ENCODE measurements at places on chromosomes 2 and 18.

DNA sequence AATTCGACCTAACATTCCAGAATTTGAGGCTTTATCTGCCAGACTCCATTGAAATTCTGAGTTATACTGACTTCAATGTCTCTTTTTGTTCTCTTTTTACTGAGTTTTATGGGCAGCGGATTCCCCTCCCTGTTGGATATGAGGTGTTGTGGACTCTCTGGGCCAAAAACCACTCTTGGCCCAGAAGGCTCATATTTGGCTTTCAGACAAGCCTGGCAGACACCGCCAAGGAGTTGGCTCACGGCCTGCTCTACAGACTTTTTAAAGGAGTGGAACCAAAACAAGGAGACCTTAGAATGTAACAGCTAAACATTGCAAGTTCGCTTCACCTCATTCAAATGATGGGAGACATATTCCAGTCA, 206.4 kb upstream of the NCKAP5 start:
- no peak for DNase-seq

GRCh38 chr18:23592911-23593310, 6.6 kb upstream of the NPC1 start:
- DNase-seq: no peak

GRCh38 chr2:196719110-196719872, 79.8 kb downstream of the CCDC150 start:
- DNase-seq: no peak

- no peak for DNase-seq
These were observed 441.3 kb upstream of the CDH20 start for GRCh38 chr18:60891936-60892335.

- DNase-seq: no peak
These were observed 16.8 kb upstream of the MYCN start for GRCh38 chr2:15923597-15923996.

DNA sequence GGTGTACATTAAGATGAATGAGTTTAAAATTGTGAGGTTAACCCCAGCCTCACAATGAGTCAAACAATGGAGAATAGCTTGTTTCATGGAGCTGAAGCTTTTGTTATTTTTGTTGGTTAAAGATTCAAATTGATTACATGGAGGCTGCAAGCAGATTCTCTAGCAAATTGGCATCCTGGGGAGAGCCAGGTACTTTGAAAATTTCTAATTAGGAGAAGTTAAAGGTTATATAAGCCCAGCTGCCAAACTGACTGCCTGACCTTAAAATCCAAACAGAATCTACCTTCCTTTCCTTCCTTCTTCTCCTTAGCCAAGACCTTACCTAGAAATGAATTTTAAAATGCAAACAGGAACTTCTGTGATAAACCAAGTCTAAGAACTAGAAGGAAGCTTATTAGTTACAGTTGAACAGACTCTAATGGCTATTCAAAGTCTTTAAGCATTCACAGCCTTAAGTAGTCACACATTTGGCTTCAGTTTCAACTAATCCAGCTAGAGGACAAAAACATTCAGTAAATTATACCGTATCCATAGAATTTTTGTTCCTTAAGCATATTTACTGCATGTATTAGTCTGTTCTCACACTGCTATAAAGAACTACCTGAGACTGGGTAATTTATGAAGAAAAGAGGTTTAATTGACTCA, 31.5 kb upstream of the PGAP1 start:
- no peak for DNase-seq

DNA sequence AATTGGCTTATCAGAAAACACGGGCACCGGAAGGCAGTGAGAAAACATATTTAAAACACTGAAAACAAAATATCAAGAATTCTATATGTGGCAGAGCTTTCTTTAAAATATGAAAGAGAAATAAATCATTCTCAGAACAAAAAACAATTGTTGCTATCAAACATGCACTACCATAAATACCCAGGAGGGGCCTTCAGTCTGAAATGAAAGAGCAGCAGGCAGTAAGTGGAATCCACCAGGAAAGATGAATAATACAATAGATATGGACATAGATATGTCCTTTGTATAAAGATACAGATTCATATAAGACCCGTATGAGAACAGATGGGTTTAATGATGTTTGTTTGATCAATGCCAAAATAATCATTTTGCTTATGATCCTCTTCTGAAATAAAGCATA, 142.0 kb downstream of the TMEM18 start:
- DNase-seq: peak; percentile 10

GRCh38 chr2:84782717-84783442, 98.0 kb downstream of the TRABD2A start:
- no peak for DNase-seq

DNA sequence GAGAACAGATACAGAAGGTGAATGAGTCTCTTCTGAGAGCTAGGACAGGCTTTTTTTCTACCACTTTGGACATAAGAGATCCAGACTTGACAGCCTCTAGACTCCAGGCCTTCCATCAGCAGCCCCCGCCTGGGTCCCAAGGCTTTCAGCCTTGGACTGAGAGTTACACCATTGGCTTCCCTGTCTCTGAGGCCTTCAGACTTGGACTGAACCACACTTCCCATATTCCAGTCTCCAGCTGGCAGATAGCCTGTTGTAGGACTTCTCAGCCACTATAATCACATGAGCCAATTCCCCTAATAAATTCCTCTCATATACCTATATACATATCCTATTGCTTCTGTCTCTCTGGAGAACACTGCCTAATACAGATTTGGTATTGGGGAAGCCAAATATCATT, 128.2 kb downstream of the MCFD2 start:
- DNase-seq: no peak

DNA sequence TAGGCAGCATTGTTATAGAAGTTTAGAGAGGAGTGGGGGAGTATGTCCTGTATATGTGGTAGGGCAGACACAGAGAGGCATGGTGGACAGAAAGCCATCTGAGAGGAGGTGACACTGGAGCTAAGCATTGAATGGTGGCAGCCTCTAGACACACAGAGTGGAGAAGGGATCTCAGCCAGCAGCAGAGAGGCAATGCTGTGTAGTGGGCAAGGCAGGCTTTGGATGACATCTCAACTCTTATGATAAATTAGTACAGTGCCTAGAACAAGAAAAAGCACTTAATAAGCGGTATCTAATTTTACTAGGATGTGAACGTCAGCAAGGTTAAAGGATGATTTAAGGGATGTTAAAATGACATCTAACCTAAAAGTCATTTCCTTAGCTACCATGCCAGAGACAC, 22.5 kb upstream of the CERS6 start:
- DNase-seq: no peak

DNA sequence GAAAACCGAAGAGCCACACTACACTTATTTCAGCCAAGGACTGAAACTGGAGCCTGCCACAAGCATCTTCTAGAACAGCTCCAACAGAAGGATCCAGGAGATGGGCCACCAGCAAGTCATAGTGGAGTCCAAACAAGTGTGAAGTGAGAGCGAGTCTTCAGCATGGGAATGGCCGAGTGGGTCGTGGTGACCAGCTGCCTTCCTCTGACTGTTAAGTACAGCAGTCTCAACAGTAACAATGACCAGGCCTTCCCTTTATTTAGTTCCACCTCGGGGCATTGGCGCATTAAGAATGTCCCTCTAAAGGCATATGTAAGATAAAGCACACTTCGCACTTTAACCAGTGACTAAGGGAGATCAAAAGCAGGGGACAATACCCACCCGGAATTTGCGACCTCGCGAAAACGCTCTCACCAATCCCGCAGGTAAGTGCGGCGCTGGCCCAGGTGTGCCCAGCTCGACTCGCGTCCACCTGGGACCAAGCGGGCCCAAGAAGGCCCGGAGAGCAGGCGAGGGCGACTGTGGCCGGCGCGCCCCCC, 1.1 kb downstream of the L3MBTL4 start:
- DNase-seq: no peak

GRCh38 chr2:26202981-26203490, 30.1 kb downstream of the GAREM2 start:
- DNase-seq: no peak

DNA sequence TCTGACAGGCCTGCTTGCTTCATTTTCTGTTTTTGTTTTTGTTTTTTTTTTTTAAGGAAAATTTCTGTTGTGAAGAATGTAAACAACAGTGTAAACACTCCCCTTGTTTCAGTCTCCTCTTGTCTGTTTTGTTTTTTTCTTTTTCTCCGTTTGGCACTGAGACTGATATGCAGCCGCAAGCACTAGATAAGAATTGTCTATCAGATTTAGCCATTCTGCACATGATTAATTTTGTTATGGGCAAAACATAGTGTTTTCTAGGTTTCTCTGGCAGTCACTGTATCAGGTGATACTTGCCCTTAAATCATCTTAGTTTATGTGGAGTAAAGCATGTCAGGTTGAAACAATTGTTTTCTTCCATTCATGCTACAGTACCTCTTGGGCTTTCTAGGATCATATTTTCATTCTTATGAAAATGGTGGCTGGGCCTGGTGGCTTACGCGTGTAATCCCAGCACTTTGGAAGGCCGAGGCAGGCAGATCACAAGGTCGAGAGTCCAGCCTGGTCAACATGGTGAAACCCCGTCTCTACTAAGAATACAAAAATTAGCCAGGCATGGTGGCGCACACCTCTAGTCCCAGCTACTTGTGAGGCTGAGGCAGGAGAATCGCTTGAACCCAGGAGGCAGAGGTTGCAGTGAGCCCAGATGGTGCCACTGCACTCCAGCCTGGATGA, 12.9 kb upstream of the RBMS1 start:
- DNase-seq: no peak

- DNase-seq: peak; percentile 39
These were observed 383.3 kb downstream of the MTX2 start for GRCh38 chr2:176652300-176653182.

- no peak for DNase-seq
These were observed 139.6 kb upstream of the TRIB2 start for GRCh38 chr2:12577091-12577490.

DNA sequence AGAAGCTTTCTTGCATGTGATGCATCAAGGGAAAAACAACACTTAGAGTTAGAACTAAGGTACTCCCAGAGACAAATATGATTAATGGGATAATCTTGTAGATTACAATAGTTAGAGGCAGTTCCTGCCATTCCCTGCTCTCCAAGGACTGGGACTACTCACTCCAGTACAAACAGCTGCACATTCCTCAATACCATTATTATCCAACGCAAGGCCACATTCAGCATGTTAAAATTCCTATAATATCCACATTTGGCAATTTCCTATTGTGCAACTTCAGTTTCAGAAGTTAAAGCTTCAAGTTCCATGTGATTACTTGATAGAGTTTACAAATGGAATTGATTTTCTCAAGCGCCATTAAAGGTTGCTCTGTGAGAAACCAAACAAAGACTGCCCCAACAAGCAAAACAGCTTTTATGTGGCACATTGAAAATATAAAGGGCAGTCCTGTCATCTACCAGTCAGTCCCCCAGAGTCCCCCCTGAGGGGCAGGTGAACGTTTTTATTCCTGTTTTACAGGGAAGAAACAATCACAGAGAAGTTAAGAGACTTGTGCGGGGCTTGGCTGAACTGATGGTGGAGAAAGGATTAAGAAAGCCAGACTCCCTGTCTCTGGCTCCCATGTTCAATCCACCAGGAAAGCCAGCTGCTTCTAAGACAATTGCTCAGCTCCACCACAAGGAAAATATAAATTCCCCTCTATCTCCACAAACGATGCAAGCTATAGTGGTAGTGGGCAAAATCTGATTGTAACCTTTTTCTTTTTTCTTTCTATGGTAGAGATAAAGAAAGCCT, 72.6 kb downstream of the TXNL1 start:
- DNase-seq: no peak

- no peak for DNase-seq
These were observed 105.1 kb downstream of the RDH14 start for GRCh38 chr2:18455236-18455862.

- no peak for DNase-seq
These were observed 678.2 kb upstream of the FANCL start for GRCh38 chr2:58919316-58919715.

DNA sequence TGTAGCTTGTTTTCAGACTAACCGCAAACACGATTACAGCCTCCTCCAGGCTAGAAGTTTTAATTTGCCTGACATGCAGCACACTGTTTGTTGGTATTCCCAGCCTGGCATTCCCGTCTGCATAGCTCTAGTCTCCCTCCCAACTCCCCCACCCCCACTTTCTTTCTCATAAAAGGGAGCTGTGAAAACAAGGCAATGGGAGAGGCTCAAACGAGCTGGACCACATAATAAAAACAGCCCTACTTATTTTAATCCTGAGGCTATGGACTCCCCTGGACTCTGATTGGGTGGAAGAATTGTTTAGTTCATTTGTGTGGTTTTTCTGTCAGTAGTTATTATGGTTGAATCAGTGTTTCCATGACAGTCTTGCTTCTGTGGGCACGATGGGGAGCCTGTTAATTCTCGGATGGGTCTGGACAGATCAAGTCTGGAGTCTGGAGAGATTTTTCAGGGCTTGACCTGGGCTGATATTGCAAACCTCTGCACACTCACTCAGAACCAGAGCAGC, 1.2 kb downstream of the STON1 start:
- DNase-seq: no peak

- DNase-seq: no peak
These were observed 634.0 kb downstream of the LRP1B start for GRCh38 chr2:141496810-141497209.

DNA sequence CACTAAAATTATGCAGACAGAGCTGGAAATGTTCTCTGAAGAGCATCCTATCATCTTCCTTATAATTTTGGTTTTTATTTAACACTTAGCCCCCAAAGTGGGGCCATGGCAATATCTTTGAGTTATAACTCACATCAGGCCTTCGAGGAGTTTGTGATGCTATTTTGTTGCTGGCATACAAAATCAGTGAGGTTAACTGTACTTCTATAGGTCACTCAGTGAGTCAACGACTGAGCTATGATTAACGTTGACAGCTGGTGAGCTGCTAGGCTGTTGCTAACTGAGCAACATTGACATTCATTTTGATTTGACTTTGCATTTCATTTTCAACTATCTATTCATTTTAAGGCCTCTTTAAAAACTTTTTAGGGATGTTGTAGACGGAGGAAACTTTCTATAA, 50.0 kb downstream of the GPD2 start:
- no peak for DNase-seq

DNA sequence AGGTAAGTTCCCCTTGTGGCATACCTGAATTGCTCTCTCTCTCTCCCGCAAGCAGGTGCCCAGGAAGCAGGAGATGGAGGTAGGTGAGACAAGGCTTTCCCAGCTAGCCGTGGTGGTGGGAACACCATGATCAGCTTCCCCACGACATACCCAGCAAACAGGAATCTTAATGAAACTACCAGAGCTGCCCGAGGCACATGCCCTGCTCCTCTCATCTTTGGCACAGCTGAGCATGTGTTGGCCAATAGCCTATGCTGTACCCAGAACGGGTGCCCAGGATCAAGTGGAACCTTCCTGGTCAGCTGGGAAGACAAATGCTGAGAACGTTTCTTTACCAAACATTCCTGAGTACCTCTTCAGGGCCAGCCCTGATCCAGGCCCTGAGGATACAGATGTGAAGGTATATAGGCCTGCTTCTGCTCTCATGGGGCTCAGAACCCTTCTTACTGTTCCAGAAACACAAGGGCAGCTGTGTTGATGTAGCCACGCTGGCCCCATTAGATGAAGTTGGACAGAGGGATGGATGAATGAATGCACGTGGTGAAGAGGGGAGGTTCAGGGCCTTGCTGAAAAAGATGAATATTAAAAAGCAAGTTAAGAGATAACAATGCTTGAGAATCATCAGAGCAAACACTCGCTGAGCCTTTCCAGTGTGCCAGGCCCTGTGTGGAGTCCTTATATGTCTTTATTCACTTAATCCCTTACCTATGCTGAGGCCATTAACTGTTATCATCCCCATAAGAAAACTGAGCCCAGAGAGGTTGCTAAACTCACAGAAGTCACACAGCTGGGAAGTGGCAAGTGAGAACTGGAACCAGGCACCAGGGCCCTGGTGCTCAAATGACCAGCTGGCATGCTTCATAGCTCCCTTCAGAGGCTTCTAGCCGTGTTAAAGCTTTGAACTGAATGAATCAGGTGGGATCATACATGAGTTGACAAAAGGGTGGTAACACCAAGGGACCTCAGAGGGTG, 68.8 kb upstream of the TMEM247 start:
- DNase-seq: no peak
